Cardiac septum (tissue), 1 donor: ENCODE measurements at places on chromosomes 5 and 9.

- DNase-seq, result no peak
Observed at GRCh38 chr5:159887050-159887449, 29.2 kb upstream of the ADRA1B start.

GRCh38 chr9:77600810-77601209 is 47.3 kb downstream of the GNA14 start:
- DNase-seq, result no peak

GRCh38 chr9:86217076-86217755 is 42.2 kb downstream of the C9orf153 start:
- no peak for DNase-seq

- DNase-seq, result no peak
Observed at GRCh38 chr5:126963822-126964375, 66.5 kb downstream of the MARCHF3 start.

DNA sequence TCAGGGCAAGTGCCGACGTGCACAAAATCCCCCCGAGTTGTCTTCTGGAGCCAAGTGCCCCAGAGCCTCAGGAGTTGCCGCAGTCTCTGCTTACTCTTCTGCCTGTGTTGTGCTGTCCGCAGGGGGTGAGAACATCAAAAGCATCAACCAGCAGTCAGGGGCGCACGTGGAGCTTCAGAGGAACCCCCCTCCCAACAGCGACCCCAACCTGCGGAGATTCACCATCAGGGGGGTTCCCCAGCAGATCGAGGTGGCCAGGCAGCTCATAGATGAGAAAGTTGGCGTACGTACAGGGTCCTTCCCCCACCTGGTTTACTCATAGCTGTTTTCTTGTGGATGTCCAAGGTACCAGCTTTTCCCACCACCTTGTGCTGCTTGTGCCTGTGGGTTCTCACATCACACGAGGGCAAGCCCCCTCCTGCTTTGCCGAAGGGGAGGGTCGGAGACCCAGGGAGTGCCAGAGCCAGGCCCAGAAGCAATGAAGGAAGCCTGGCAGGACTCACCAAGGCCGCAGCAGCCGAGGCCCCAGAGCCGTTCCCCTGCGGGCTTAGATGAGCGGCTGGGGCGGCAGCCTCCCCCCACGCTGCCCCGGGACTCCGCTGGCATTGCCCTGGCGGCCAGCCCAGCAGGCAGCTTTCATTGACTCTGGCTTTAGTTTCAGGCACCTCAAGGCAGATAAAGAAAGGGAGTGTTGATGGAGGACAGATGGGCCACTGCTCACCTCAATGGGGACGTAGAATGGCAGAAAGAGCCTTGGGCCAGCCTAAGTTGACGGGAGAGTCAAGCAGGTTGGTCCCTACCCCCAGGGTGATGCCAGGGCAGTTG is 33.7 kb upstream of the PRDM12 start:
- peak; percentile 81 for DNase-seq

DNA sequence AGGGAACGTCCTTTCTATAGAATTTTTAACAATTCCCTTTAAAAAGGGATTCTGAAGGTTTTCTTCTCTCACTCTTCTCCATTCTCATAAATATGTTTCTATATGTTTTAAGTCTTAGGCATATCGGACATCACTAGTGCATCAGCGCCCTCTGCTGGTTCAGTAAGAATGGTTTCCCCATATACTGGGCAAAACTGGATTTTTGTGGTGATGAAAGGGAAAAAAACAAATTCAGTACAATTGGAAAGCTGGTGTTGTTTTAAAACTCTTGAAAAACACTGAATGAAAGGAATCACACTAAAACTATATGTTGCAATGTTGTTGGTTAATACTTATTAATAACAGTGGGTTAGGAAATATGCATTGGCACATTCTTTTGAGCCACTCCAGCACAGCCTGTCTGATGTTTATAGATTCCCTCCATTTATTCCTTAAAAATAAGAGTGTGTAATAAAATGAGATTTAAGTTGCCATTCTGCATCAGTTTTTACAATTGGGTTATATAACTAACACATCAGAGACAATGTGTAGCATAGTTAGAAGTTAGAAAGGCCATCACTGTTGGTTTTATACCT is 15.8 kb downstream of the CWC27 start:
- DNase-seq, result no peak

GRCh38 chr5:138981586-138981985 is 106.5 kb upstream of the LRRTM2 start:
- no peak for DNase-seq

- DNase-seq, result no peak
Observed at GRCh38 chr5:13143630-13144029, 800.9 kb downstream of the DNAH5 start.

GRCh38 chr9:129735546-129735945 is 17.3 kb downstream of the PTGES start:
- DNase-seq, result no peak

DNA sequence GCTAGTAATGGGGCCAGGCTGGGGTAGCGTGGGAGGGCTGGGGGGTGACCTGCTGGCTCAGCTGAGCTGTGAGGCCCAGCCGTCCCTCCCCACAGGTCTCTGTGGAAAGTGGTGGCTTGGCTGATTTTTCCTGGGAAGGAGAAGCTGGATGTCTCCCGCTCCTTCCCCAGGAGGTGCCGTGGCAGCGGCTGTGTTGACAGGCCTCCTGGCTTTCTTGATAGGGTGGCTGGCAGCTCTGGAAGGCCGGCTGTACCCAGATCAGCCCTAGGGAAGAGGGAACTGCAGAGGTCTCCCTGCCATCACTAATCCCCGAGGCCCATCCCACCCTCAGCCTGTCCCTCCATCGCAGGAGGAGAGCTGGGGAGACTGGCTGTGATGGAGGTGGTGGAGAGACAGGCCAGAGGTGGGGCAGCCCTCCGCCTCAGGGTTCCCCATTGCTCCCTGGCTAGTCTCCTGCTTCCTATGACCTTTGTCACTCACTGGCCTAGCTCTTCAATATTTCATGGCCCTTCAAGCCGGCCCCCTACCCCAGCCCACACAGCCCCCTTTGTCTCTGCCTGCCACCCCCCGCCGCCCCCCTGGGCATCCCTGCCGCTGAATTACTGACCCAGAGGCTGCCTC is 6.8 kb downstream of the CXXC5 start:
- no peak for DNase-seq

- no peak for DNase-seq
Observed at GRCh38 chr9:129620669-129621295, at the start of gene C9orf50. TSS of gene C9orf50 (minus strand) at chr9:129621101. CDS start at chr9:129620574, 527 bp downstream.

DNA sequence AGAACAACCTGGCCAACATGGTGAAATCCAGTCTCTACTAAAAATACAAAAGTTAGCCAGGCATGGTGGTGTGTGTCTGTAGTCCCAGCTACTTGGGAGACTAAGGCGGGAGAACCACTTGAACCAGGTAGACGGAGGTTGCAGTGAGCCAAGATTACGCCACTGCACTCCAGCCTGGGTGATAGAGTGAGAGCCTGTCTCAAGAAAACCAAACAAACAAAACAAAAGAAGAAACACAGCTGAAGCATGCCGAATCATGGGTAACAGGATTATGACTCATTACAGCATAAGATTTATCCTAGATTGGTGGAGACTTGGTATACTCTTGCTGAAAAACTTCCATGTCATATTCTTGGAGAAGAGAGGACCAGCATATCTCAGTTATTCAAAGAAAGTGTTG is 236.7 kb upstream of the CCNH start:
- DNase-seq, result no peak

GRCh38 chr5:178295589-178295988 is 63.0 kb upstream of the PHYKPL start:
- no peak for DNase-seq

DNA sequence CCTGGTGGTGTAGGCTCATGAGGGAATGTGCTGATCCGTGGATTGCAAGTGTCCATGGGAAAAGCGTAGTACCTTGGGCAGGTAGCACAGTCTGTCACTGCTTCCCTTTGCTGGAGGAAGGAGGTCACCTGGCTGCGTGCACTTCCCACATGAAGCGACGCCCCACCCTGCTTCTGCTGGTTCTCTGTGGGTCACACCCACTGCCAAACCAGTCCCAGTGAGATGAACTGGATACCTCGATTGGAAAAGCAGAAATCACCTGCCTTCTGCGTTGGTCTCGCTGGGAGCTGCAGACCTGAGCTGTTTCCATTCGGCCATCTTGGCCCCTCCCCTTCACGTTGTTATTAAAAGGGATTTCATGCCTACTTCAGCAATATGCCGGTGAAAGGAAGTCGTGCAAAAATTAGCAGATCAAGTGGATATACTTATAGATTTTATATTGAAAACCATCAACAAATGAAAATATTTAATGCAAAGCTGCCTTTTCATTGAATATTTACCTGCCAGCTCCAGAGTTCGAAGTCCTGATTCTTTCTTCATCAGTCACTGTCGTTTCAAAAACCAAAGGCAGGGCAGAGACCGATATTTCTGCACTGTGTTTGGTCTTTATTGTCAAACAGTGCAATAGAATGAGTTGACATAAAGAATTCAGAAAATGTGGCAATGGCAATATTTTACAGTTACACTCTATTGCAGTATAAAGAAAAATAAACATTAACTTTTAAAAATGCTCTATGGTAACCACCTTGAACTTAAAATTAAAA is 123.2 kb downstream of the JAKMIP2 start:
- DNase-seq, result no peak

DNA sequence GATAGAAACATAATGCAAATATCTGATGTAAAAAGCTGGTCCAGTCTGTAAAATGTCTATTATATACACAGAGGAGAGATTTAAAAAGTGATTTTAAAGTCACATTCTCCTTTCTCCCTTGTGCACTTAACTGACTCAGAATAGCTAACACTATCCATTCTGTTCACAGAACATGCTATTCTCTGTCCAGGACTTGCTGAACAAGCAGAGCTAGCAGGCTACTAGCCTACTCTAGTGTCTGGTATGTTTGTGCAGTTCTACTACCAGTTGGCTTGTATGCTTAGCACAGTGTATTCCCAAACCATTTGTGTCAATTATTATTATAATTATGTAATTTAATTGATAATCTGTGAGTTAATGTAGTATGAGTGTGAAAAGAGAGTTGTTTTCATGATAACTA is 161.7 kb upstream of the NUDT12 start:
- no peak for DNase-seq

- DNase-seq, result no peak
Observed at GRCh38 chr5:43104057-43104456, 16.7 kb upstream of the ZNF131 start.

- DNase-seq, result no peak
Observed at GRCh38 chr9:81656871-81657337, 32.4 kb downstream of the TLE1 start.

DNA sequence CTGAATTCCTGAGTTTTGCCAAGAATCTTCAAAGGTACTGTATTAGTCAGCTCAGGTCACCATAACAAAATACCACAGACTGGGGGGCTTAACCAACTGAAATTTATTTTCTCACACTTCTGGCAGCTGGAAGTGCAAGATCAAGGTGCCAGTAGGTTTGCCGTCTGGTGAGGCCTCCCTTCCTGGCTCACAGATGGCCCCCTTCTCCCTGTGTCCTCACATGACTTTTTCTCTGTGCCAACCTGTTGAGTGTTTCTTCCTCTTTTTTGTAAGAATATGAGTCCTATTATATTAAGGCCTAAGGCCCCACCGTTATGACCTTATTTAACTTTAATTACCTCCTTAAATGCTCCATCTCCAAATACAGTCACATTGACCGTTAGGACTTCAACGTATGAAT is 156.1 kb upstream of the KIF2A start:
- no peak for DNase-seq

- no peak for DNase-seq
Observed at GRCh38 chr5:84343171-84343570, 41.5 kb downstream of the EDIL3 start.

DNA sequence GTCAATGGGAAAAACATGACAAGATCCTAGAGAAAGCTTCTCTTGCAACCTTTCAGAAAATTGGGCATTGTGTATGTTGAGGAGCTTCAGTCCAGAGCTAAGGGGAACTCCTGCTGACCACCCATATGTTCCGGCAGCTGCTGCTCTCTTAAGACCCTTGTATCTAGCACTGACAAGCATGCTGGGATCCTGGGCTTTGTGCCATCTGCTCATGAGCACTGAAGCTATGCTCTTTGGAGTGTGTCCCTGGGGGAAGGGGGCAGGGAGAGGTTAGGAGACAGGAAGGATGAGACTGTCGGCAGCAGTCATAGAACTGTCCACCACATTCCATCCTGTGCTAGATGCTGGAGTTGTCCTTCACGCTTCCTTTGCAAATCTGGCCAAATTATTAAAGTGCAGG is 109.3 kb downstream of the JAKMIP2 start:
- DNase-seq, result no peak

- DNase-seq, result no peak
Observed at GRCh38 chr5:124157320-124157719, 589.1 kb downstream of the ZNF608 start.

- no peak for DNase-seq
Observed at GRCh38 chr5:95449460-95449859, 58.3 kb downstream of the FAM81B start.

DNA sequence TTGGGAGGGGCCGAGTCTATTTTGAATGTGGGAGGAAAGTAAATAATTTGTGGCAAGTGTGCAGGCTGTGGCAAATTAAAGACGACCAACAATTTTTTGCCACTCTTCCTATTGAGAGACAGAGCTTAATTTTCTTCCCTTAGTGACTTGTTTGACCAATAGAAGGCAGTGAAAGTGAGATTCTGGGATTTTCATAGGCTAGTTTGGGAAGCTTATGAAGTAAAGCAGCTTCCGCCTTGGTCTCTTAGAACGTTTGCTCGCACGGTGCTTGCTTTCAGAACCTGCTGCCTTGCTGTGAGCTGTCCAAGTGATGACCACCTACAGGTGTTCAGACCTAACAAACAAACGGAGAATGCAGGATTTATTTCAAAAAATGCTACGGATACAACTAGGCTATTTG is 6.7 kb upstream of the OR1N2 start:
- DNase-seq, result no peak

GRCh38 chr5:132498152-132498551 is 7.6 kb upstream of the IRF1 start:
- peak; percentile 72 for DNase-seq

DNA sequence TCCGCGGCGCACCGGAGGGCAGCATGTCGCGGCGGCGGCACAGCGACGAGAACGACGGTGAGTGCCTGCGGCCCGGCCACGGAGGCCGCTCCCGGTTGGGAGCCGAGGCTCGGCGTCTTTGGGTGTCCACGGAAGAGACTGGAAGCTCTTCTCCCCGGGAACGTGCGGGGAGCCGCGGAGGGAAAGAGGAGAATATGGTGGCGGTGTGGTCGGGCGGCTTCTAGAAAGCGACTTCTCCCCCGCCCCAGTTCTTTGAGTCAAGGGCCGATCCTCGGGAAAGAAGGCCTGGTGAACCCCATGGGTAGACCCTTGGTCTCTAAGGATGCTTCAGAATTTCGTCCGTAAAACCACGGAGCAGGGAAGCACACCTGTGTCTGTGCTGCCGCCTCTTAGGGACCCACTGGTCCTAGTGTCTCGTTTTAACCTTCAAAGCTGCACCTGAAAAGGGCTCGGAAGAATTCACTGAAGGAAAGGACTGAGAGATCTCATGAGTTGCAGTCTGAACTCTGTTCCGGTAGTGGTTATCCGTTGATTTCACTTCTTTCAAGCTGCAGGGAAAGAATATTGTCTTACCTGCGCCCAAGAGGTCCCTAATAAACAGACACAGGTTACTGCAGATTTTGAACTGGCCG is 354 bp downstream of the NCBP1 start:
- no peak for DNase-seq

DNA sequence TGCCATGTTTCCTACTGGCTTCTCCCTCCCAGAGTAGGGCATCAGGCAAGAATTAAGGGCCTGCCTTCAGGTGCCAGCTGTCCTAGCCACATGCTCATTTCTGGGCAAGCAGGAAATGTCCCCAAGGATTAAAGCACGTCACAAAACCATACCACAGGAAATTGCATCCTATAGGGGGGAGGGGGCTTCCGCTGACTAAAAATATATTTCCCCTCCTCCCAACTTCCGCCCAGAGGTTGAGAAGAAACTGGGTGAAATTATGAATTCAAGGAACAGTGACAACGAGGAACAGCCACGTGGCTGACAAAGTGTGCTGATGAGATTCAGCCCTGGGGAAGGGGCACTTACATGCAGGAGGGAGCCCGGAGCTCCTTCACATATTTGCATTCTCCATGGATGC is 4.1 kb downstream of the HBEGF start:
- peak; percentile 76 for DNase-seq
